ENCODE measurements at places on chromosomes 3 and 15.
A peak's percentile ranks its signal among the peaks of the same experiment; 100 is the strongest.

DNA sequence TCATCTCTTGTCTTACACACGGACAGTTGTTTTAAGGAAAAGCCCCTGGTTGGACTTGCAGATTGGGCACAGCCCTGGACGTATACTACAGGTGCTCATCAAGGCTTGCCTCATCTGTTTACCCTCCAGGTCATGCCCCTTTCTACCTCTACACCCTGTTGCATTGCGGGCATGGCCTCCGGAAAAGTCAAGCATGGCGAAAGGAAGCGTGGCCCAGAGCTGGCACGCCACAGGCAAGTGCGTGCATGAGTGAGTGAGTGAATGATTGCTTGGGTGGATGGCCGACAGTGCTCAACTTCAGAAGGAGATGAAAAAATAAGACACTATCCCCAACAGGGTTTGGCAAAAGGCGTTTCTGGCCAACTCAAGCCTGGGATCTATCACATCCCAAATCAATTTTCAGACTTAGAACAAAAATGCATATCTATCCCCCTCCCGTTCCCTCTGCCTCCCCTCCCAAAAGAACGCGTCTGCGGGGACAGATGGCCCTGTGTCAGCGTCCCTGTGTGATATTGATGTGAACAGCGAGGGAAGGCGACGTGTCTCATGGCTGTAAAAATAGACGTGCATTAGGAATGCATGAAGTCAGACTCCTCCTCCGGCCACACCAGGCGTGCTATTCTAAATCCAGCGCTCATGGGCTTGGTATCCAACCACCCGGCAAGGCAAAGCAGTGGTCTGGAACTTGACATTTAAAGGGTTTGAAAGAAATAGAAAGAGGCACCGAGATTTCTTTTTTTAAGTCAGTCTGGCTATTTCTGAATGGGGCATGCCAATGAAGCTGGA lies 96.0 kb downstream of the RPLP1 start:
- peak; percentile 19 for DNase-seq

GRCh38 chr3:156952011-156952410 lies 125.9 kb downstream of the LEKR1 start:
- no peak for DNase-seq

- DNase-seq, result no peak
These were observed 82.5 kb downstream of the ADAM10 start for GRCh38 chr15:58666957-58667356.

- no peak for DNase-seq
These were observed 18.5 kb upstream of the VPS39 start for GRCh38 chr15:42226648-42227047.

- peak; percentile 78 for DNase-seq
These were observed 11.5 kb downstream of the SEMA3F start for GRCh38 chr3:50166620-50167019.

GRCh38 chr15:60135961-60136360 lies 131.8 kb downstream of the FOXB1 start:
- no peak for DNase-seq

DNA sequence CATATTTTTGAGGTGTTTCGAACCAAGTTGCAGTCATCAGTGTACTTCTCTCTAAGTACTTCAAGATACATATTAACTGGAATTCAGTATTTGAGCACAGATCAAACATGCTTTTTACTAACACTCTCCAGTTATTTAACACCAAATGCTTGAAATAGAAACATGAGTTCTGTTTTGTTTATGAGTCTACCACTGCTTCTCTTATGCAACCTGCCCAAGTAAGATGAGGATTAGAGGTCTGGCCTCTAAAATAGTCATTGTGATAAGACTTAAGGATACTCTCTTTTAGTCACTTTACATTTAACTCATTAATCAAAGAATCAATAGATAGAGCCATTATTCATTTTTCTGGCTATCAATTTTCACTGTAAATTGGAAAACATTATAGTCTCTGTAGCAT lies 156.2 kb upstream of the THRB start:
- no peak for DNase-seq

Data from ACHN (cell line).